GM10248 (cell line): ENCODE measurements at places on chromosomes 4 and X.

GRCh38 chr4:128451270-128451905 lies 163.8 kb upstream of the PGRMC2 start:
- DNase-seq, result no peak

DNA sequence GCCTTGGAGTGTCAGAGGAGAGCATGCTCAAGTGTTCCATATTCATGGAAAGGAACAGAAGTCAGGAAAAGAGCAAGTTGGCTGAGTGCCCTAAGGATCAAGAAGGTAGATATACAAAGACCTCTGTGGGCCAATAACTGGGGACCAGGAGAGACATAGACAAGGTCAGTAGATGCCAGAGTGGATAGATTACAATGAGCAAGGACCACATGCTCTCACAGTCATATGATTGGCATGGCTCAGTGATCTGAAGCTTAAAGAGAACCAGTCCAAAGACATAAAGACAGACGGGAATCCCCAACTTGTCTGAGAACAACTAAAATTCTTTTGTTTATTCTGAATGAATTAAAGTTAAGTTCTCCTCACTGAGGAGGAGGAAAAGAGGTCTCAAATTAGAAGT lies 289.7 kb downstream of the HS3ST1 start:
- no peak for DNase-seq

GRCh38 chr4:188976644-188977115 lies 837.4 kb downstream of the TRIML1 start:
- no peak for DNase-seq

- DNase-seq, result no peak
Measured at GRCh38 chrX:154819771-154820341, 14.6 kb upstream of the MPP1 start.

- DNase-seq, result no peak
Measured at GRCh38 chr4:121272526-121272925, 108.3 kb downstream of the QRFPR start.

DNA sequence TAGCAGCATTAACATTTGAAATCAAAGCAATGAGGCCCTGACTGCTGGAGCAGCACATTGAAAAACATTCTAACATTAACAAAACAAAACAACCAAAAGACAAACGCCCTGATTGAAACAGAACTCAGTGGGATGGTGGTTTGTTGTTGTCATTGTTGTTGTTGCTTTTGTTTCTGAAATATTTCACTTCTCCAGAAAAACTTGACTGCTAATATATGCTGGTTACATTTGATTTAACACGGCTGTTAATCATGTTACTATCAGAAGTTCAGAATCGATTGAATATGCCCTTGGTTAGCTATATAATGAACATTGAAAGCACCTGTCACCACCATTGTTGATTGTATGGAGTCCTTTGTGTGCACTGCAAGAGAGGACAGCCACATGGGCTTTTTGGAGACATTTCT lies 790.4 kb upstream of the GALNTL6 start:
- no peak for DNase-seq

DNA sequence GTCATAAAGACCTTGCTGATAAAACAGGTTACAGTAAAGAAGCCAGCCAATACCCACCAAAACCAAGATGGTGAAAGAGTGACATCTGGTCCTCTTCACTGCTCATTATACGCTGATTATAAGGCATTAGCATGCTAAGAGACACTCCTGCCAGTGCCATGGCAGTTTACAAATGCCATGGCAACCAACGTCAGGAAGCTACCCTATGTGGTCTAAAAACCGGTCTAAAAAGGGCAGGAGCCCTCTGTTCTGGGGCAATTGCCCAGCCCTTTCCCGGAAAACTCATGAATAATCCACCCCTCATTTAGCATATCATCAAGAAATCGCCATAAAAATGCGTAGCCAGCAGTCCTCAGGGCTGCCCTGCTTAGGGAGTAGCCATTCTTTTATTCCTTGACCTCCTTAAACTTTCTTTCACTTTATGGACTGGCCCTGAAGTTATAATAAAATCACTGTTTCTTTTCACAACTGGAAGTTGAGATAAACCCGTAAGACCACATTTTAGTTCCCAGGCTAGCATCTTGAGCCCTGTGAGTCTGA lies 260.5 kb upstream of the FAT1 start:
- no peak for DNase-seq

GRCh38 chrX:70592091-70592490 lies 147.5 kb downstream of the DLG3 start:
- no peak for DNase-seq

GRCh38 chr4:5138389-5138788 lies 87.1 kb downstream of the STK32B start:
- no peak for DNase-seq

DNA sequence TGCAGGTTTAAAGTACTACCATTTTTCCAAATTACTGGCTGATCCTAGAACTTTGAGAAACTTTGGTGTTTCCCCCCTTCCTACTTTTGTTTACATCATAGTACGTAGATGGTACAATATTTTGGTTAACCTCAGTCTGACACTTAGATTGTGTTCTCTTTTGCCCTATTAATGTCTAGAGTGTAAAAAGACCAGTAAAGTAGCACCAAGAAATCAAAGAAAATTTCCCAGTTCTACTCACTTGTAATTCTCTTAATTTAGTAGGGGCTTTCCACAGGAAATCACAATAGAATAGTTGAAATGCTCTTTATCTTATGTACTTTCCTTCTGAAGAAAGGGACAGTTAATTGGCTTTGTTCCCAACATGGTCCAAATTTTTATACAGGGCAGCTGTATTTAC lies 51.6 kb downstream of the NFKB1 start:
- no peak for DNase-seq

GRCh38 chrX:24395775-24396174 lies 35.3 kb downstream of the SUPT20HL1 start:
- peak; percentile 54 for DNase-seq

DNA sequence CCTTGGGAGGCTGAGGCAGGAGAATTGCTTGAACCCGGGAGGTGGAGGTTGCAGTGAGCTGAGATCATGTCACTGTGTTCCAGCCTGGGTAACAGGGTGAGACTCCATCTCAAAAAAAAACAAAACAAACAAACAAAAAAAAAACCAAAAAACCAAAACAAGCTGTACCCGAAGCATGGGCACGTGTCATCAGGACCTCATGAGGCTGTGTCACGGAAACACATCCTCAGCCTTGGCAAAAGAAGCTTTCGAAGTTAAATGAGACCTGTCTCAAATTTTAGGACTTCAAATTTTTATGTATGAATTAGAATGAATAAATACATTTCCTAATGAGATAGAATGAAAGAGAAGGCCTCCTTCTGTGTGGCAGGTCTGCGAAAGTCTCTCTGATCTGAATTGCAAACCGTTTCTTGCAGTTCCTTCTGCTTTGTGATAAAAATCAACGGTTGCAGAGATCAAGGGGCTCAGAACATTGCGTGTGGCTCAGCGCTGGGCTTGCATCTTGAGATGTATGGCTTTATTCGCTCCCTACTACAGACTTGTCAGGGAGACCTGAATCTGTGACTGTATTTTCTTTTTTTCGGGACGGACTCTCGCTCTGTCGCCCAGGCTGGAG lies 19.5 kb upstream of the CRLF2 start:
- DNase-seq, result no peak

DNA sequence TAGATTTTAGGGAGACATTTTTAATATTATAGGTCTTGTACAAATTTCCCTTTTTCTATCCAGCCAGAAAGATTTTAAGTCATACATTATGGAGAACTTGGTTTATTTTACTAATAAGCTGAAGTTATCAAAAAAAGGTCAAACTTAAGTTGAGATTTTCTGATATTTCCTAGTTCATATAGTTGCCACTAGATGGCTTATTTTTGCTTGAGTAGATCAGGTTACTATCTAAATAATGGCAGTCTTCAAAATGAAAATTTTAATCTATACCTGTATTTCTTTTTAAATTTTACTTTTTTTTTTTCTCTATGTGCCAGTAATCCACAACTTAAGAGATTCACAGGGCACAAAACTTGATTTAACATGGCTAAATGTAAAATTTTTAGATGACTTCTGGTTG lies 52.3 kb downstream of the USP9X start:
- DNase-seq, result no peak

DNA sequence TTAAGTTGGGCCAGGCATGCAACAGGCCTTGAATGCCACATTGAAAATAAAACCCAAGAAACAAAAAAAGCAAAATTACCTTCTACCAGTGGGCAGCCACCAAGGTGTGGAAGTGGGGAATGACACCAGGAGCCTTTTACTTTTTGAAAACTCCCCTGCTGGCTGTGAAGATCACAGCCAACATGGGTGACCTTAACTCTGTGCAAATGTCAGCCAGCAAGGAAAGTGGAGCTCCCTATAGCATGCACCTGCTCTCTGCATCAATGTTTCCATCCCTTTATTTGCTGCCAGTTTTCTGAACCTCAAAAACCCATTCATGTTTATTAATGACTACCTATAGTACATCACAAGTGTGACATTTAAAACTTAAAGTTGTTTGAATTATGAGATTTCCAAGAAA lies 63.7 kb downstream of the HS3ST1 start:
- no peak for DNase-seq

DNA sequence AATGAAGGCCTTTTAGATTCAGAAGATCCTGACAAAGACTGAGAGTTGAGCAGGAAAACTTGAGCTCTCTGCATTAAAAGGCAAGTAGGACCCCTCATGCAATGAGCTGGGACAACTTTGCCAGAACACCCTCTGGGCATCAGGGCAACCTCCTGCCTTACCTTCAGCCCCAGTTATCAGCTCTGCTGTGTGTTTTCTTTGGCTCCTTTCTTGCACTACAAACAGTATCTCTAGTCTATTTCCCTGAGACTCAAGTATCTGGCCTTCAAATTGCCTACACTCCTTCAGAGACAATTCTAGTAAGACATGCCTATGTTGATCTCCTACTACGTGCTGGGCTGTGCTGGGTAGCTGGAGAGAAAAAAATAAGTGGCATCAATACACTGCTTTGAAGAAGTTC lies 192.2 kb downstream of the MID1IP1 start:
- DNase-seq, result no peak

GRCh38 chrX:140274811-140275525 lies 229.9 kb downstream of the SOX3 start:
- DNase-seq, result no peak

- no peak for DNase-seq
Measured at GRCh38 chr4:37951461-37952352, 8.5 kb upstream of the PTTG2 start.
